ENCODE measurements at places on chromosomes 4 and X. TPM values are rescaled to one million over a fixed set of nuclear protein-coding genes. Genes with fewer than 3 reads are reported as not detected.

The ARFIP1 gene
- 12.5 TPM for total RNA-seq

The ANXA10 gene
- total RNA-seq = 31.4 TPM

The RAI2 gene
- 2.5 TPM for total RNA-seq

The CCKAR gene
- not detected for total RNA-seq

The LPAR4 gene
- not detected for total RNA-seq

The NPY2R gene
- not detected for total RNA-seq

The NPY5R gene
- 0.11 TPM for total RNA-seq

The UGT2B11 gene
- total RNA-seq = 1.2 TPM

The RADX gene
- 0.55 TPM for total RNA-seq

The RNF128 gene
- total RNA-seq = 39.4 TPM

The ACE2 gene
- 1.5 TPM for total RNA-seq

All from right lobe of liver (tissue), 6 donors.